AG04449 (cell line): ENCODE measurements at places on chromosomes 4 and X.

DNA sequence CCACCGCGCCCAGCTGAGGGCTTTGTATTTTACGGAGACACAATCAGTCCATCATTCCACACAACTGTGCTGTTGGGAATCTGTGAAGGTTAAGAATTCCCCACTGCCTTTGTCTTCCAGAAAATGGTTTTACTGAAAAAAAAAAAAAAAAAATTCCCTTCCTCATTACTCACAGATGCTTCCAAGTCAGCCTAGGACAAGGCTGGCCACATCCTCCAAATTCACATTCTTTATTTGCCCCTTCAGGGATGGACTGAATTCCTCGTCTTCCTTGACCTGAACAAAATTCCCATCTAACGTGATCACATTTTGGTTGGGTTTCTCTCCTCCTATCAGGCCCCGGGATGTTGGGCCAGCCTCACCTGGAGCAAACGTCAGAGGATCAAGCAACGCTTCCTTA, 130.3 kb downstream of the DHRSX start:
- no peak for DNase-seq

GRCh38 chr4:9994246-9994847, 26.9 kb downstream of the SLC2A9 start:
- DNase-seq = no peak

DNA sequence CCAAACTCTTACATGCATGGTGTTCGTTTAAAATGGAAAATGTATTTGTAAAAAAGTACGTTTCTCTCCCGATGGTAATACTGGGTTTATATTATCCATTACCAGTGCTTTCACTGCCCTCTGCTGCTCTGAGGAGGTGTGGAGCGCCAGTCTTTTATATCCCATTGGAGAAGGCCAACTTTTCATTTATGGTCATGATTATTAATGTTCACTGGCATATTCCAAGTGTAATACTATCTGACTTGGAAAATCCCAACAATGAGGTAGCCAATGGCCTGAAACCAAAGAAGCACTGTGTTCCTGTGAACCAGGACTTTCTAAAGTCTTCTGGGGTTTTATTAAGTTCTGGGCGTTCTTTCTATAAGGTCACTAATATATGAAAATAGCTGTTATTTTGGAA, 80.7 kb downstream of the SYNPO2 start:
- DNase-seq = no peak

DNA sequence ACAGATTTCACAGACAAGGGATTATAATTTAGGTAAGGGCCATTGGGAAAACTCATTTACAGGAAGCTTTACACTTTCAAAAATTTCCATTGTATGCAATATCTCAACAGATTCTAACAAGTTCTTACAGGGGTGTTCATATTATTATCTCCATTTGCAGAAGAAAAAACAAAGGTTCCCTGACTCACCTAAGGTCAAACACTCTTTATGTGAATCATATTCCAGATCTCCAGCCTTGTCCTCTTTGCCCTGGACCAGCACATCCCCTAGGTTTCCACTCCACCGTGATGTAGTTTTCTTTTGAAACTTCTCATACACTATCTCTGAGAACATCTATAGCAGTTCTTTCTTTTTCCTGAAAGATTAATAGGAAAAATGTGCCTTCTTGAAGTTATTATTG, 96.4 kb upstream of the HS3ST1 start:
- no peak for DNase-seq

DNA sequence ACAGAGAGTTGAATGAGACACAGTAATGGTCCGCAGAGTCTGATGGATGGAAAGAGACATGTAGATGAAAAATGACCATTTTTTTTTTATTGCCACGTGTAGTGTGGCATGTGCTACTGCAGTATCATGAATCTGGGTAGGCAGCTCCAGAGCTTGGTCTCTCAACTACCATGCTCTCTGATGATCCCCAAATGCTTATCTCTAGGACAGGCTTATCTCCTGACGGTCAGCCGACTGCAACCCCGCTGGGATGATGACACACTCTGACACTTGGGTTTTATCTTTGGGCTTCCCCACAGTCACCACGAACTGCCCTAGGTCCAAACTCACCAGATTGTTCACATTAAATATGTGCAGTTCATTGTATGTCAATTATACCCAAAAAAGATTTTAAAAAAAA, 239.7 kb downstream of the QDPR start:
- no peak for DNase-seq

- no peak for DNase-seq
These were observed 2.8 kb upstream of the ZNF718 start for GRCh38 chr4:121408-122084.

DNA sequence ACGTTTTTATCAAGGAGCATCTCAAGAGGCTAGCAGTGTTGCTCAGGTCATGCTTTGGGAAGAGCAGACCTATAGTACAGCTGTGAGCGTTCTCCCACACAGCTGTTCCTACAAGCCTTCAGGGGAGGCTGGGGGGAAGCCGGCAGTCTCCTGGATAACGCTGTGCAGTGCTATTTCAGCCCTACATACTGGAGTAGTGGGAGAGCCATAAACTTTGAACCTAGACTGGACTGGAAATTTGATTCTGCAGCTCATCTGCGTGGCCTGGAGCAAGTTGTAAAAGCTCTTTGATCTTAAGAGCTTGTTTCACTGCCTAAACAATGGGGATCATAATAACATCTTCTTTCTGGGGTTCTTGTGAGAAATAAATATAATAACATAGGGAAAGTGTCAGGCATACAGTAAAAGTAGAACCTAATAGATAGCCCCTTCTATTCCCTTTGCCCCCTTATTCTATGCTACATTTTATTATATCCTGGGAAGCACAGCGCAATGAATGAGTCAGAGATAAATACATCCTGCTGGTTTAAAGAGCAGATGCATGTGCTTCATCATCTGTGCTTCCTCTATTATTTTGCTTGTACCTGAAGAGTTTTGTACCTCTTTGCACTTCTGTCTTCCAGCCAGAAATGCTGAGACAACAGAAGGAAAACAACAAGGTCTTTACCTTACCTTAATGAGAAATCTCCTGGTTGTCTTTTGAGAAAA, 14.7 kb upstream of the AMBN start:
- no peak for DNase-seq

- no peak for DNase-seq
These were observed 67.6 kb upstream of the SLC7A3 start for GRCh38 chrX:70998411-70999027.

DNA sequence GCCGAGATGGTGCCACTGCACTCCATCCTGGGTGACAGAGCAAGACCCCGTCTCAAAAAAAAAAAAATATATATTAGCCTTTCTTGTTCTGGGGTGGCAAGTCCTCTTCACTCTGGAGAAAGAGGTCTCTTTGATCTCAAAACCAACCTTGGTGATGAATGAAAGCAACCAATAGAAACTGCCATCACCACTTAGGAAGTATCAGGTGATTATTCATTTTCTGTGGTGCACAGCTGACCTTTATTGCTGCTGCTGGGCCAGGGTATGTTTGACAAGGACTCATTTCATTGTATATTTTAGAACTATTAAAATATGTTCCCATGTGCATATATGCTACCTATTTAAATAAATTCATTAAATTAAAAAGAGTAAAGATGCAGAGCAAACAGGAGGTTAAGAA, 76.0 kb upstream of the KIT start:
- DNase-seq = no peak

- DNase-seq = no peak
These were observed 78.3 kb downstream of the MAOA start for GRCh38 chrX:43734444-43734843.

GRCh38 chrX:55161581-55161980, 58.6 kb upstream of the PAGE5 start:
- no peak for DNase-seq

GRCh38 chr4:168621806-168622589, 125.1 kb downstream of the PALLD start:
- DNase-seq = peak; percentile 73

- no peak for DNase-seq
These were observed 218.1 kb downstream of the ANTXR2 start for GRCh38 chr4:79854856-79855502.

DNA sequence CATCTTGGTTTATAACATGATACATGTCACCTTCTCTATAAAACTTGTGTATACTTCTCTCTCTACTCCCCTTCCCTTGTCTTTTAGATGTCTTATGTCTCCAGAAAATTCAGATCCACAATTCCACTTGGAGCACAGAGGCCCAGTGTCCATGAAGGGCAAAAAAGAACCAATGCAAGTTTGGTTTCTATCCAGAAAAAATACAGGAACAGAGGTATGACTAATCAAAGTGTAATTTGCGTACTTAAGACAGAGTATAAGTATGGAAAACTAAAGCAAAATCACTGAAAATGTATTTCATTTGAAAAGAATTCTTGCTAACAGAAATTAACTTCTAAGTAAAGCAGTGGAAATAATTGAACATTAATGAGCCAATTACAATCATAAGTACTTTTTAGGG, 46.2 kb downstream of the GUCY1B1 start:
- no peak for DNase-seq

GRCh38 chrX:55839485-55839884, 121.9 kb downstream of the RRAGB start:
- no peak for DNase-seq
